ENCODE measurements at places on chromosomes 2 and 18. TPM values are rescaled to one million over a fixed set of nuclear protein-coding genes. Genes with fewer than 3 reads are reported as not detected.

ANTXR1 gene
- total RNA-seq = 0.35 TPM

CRYBA2 gene
- 0.59 TPM for total RNA-seq

TUBA4B gene
- not detected for total RNA-seq

ANKRD30BL gene
- total RNA-seq = not detected

CLEC4F gene
- total RNA-seq = not detected

SPC25 gene
- 32.6 TPM for total RNA-seq

CYRIA gene
- total RNA-seq = 0.20 TPM

LCT gene
- 1.5 TPM for total RNA-seq

- H3K4me1 ChIP-seq = peaks cover 4% of the 10 kb centered on the region
- no peak overlapping the region for H3K27ac ChIP-seq
- H3K27me3 ChIP-seq = no peaks in the 10 kb centered on the region
These were observed 45.4 kb downstream of the SPRED2 start for GRCh38 chr2:65386989-65387388.

DNA sequence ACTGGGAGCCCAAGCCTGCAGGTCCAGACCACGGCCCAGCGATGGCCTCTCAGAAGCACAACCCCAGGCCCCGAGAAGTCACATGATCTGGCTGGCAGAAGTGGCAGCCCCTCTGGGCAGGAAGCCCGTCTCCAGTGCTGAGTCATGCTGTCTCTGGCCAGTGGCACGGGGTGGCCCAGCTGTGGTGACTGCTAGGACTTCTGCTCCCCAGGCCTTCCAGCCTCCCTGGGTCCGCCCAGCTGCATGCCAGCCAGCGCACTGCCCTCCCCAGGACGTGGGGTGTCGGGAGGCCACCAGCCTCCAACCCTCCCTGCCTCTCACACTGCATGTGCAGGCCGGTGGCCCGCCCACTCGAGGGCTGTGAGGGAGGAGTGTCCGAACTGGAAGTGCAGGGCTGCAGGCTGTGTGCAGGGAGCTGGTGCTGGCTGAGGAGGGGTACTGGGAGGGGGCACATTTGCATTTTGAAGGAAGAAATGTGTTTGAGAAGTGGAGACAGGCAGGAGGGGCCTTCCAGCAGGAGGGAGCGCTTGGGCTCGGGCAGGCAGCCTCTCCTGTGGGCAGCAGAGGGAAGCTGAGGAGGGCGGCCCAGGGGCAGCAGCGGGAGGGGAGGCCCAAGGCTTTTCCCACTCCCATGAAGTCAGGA lies 17.0 kb upstream of the HPCAL1 start:
- H3K27ac ChIP-seq = peak overlapping the region; percentile 10
- no peak overlapping the region for H3K4me3 ChIP-seq
- H3K36me3 ChIP-seq = no peaks in the 10 kb centered on the region
- peaks cover 16% of the 10 kb centered on the region for H3K4me1 ChIP-seq
- H3K27me3 ChIP-seq = no peaks in the 10 kb centered on the region

DNA sequence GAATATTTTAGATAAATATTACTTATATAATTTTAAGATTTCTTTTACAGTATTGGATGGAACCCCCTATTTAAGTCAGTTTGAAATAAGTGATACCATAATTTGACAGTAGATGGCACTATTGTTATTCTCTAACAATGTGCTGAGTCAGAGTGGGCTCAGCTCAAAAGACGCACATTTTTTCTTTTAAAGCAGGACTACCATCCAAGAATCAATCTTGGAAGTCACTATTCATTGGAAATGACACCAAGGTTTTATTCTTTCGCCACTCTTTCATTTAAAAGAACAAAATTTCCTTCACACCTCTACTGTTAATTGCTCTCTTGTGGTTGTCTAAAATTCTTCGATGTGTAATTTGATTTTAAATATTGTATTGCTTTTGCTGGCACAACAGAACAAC lies 32.6 kb upstream of the SPAG16 start:
- no peak overlapping the region for H3K4me3 ChIP-seq
- peak overlapping the region; percentile 76 for H3K27ac ChIP-seq
- DNase-seq = no peak
- no peaks in the 10 kb centered on the region for H3K36me3 ChIP-seq

GRCh38 chr2:38875227-38875575 lies 533 bp downstream of the DHX57 start:
- no peaks in the 10 kb centered on the region for H3K4me1 ChIP-seq
- peak overlapping the region; percentile 74 for H3K4me3 ChIP-seq
- H3K27ac ChIP-seq = peak overlapping the region; percentile 91
- no peak for DNase-seq

GRCh38 chr2:18065249-18065648 lies 186.8 kb downstream of the KCNS3 start:
- DNase-seq = no peak
- H3K27me3 ChIP-seq = no peaks in the 10 kb centered on the region

DNA sequence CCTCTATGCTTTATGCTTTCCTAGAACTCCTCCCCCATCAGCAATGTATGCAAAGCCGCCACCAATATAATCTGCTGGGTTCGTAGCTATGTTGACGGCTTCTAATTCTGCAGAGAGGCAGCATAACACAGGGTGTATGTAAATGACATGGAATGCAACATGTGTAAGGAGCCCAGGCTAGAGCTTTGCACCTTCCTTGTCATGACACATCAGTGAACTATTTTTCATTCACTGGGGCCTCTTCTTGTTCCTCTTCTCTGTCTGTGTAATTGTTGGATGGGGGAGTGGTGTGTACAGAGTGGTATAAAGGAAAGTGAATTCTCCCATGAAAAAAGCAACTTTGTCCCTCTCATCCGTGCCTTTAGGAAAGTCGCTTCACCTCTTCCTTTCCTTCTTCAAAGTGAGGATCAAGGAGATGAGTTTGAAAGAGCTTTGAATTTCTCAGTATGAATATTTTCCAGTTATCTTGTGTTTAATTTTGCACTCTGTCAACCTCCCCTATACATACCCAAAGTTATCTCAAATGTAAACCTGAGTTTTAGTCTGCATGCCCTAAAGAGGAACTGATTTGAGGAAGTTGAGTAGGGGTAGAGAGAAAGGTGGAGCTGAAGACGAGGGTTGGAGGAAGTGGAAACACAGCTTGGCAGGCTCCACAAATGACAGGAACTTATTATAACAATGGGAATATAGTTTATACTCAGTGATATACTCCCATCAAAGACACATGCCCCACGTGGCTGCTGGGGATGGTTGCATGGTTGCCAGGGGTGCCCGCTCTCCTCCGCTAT lies 74.9 kb upstream of the ARL4C start:
- no peak overlapping the region for H3K27ac ChIP-seq
- no peak for DNase-seq
- no peaks in the 10 kb centered on the region for H3K27me3 ChIP-seq
- H3K36me3 ChIP-seq = no peaks in the 10 kb centered on the region
- H3K4me3 ChIP-seq = no peak overlapping the region

DNA sequence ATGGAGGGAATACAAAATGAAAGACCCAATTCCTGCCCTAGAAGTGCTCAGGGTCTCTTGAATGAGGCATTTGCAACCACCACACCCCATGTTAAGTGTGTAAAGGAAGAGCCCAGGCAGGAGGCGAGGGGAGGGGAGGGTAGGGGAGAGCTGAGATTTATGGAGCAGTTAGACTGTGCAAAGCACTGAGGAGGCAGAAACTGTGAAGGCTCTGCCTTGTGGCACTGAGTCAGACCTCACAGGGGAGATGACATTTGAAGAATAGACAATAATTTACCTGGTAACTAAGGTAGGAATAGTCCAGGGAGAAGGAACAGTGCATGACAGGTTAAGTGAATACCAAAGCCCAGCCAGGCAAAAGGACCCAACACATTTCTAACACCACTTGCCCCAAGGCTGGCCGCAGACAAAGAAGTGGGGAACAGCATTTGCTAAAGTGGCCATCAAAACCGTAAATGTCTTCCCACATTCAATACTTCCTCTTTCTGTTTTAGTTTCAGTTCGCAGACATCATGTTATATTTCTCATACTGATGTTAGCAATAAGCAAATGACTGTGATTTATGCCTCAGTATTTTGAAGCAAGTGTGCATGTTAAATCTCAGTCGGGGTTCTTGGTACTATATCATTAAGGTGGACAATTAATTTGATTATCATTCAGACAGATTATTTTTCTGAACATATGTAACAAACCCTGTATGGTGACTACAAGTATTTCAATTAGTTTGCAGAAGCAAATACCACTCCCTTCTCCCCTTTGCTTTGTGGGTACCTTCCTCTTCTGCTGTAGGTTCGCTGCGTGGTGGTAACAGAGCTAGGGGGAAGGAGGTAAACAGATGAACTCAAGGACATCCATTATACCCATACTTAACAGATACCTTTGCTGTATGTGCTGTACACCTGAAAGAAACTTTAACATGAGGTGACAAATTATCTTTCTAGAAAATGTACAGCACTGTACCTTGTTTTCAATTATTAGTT lies 27.5 kb downstream of the CDH20 start:
- H3K27me3 ChIP-seq = no peaks in the 10 kb centered on the region
- no peak for DNase-seq
- H3K4me1 ChIP-seq = no peaks in the 10 kb centered on the region
- no peak overlapping the region for H3K4me3 ChIP-seq
- no peaks in the 10 kb centered on the region for H3K36me3 ChIP-seq

DNA sequence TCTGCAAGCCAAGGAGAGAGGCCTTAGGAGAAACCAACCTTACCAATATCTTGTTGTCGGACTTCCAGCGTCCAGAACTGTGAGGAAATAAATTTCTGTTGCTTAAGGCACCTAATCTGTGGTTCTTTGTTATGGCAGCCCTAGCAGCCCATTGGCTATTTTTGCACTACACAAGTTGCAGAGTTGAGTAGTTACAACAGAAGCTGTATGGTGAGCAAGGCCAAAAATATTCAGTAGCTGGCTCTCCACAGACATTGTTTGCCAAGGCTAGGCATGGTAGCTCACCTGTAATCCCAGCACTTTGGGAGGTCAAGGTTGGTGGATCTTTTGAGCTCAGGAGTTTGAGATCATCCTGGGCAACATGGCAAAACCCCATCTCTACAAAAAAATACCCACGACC lies 27.1 kb upstream of the SCYGR1 start:
- H3K27ac ChIP-seq = no peak overlapping the region
- no peaks in the 10 kb centered on the region for H3K27me3 ChIP-seq
- no peaks in the 10 kb centered on the region for H3K4me1 ChIP-seq
- no peak for DNase-seq
- no peaks in the 10 kb centered on the region for H3K36me3 ChIP-seq
- no peak overlapping the region for H3K4me3 ChIP-seq

DNA sequence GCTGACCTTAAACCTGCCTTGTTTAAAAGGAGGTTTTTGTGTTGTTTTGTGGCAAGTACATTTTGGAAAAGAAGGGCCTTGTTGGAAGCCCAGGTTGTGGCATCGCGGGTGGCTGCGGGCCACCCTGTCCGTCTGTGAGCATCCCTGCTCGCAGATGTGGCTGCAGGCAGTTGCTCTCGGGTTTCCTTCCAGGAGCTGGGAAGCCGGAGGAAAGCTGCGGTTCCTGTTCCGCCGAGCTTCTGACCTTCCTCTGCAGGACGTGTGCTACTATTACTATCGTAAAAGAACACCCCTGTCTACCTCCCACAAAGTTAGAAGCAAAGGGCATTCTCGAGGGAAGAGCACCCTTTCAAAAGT lies 766 bp downstream of the MFF start:
- H3K36me3 ChIP-seq = no peaks in the 10 kb centered on the region
- peak overlapping the region; percentile 71 for H3K4me3 ChIP-seq
- H3K27ac ChIP-seq = peak overlapping the region; percentile 84
- peaks cover 12% of the 10 kb centered on the region for H3K4me1 ChIP-seq
- no peaks in the 10 kb centered on the region for H3K27me3 ChIP-seq

- no peak for DNase-seq
- H3K4me1 ChIP-seq = no peaks in the 10 kb centered on the region
- no peaks in the 10 kb centered on the region for H3K36me3 ChIP-seq
- H3K27me3 ChIP-seq = no peaks in the 10 kb centered on the region
These were observed 145.8 kb downstream of the CAPN13 start for GRCh38 chr2:30661173-30662107.

DNA sequence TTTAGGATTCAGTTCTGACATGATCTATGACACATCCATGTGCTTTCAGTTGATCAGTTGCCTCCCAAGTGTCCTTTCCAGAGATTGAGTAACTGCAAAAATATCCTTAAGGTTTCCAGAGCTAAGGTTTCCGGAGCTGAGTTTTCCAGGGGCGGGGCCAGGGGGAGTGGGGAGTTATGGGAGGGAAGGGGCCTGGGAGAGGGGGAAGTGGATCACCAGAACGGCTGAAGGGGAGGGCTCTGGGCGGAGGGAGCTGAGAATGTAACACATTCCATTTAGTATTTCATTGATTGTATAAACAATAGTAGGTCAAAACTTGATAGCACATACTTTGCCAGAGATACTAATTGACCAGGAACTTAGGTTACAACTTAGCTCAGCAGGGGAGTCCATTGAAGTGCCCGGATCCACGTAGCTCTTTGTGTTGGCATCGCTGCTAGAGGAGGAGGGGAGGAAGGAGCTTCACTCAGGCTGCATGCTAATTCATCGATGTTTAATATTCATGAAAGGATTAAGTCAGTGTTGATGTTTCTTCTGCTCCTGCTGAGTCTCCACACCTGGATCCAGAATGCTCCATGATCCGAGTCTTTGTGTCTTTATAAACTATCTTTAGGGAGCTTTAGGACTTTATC lies 289.8 kb downstream of the ALPK2 start:
- no peaks in the 10 kb centered on the region for H3K4me1 ChIP-seq
- no peak overlapping the region for H3K27ac ChIP-seq
- no peaks in the 10 kb centered on the region for H3K27me3 ChIP-seq
- no peaks in the 10 kb centered on the region for H3K36me3 ChIP-seq
- no peak for DNase-seq
- no peak overlapping the region for H3K4me3 ChIP-seq

DNA sequence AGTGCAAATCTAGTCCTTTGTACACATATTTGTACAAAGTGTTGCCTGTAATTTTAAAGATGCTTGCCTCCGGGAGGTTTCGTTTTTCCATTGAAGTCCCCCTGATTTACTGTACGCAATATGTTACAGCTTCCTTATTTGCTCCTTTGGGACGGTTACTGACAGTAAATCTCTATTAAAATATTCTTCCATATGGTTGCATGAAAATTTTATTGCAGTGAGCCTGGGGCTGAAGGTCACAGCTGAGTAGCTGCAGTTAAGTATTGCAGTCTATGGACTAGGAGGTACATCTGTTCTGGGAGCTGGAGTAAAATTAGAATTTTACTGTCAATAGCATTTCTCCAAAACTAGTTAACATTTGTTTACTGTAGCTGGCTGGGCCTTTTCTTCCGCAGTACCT lies 119.2 kb downstream of the ETAA1 start:
- no peaks in the 10 kb centered on the region for H3K27me3 ChIP-seq
- H3K4me3 ChIP-seq = no peak overlapping the region
- no peaks in the 10 kb centered on the region for H3K4me1 ChIP-seq
- no peaks in the 10 kb centered on the region for H3K36me3 ChIP-seq
- DNase-seq = no peak
- H3K27ac ChIP-seq = no peak overlapping the region

- H3K4me3 ChIP-seq = no peak overlapping the region
- DNase-seq = no peak
- no peaks in the 10 kb centered on the region for H3K4me1 ChIP-seq
- no peaks in the 10 kb centered on the region for H3K36me3 ChIP-seq
- H3K27me3 ChIP-seq = no peaks in the 10 kb centered on the region
- no peak overlapping the region for H3K27ac ChIP-seq
These were observed 59.8 kb upstream of the IL1R1 start for GRCh38 chr2:102082571-102083392.

Data from Caco-2 (cell line).